ENCODE measurements at places on chromosomes 4 and X. TPM values are rescaled to one million over a fixed set of nuclear protein-coding genes. Genes with fewer than 3 reads are reported as not detected.

Gene RBPJ
- 83.7 TPM for total RNA-seq

Gene SLC4A4
- 3.7 TPM for total RNA-seq

Gene LANCL3
- 2.2 TPM for total RNA-seq

DNA sequence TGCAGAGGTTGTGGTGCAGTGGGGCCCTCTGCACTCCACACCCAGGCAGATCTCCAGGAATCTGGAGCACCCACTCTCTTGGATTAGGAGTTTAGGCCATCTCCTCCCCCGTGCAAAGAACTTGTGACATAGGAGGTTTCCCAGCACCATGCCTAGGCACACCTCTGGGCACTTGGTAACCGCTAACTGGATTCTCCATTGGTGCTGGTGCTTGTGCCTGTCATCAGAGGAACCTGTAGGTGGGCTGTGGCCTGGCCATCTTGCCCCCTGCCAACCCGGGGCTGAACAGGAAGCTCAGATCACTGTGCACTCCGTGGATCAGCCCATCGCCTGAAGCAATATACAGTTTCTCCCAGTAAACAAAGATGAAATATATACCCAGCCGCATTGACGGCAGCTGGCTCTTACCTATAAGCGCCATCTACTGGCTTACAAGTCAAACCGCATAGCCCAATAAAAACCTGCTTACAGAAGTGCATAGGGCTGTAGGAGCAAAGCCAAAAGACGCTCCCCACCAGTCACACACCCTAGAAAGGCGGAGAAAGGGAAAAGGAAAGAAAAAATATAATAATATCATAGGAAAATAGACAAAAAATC lies 19.1 kb upstream of the TEX13B start:
- no peaks in the 10 kb centered on the region for H3K36me3 ChIP-seq
- H3K27me3 ChIP-seq, result no peaks in the 10 kb centered on the region
- DNase-seq, result no peak
- H3K27ac ChIP-seq, result no peak overlapping the region

- H3K27ac ChIP-seq, result no peak overlapping the region
- H3K4me3 ChIP-seq, result no peak overlapping the region
- no peaks in the 10 kb centered on the region for H3K4me1 ChIP-seq
- DNase-seq, result no peak
Measured at GRCh38 chr4:76276813-76277212, 25.3 kb downstream of the FAM47E start.

DNA sequence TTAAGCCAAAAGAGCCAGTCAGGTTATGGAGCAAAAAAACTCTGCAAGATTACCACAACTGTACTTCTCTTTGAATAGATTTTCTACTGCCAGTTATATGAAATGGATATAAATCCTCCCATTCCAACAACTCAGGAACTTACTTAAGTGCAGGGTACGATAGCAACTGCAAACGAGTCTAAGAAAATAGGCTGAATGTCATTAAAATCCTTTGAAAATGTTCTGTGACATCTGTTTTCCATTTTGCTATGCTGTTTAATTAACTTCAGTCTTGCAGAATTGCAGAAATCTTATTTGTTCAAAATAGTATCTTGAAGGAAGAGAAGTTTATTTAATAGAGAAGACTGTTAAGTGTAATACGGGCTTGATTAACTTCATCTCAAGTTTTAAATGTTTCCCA lies 243.8 kb downstream of the PALLD start:
- no peaks in the 10 kb centered on the region for H3K27me3 ChIP-seq
- no peaks in the 10 kb centered on the region for H3K36me3 ChIP-seq
- no peaks in the 10 kb centered on the region for H3K4me1 ChIP-seq
- DNase-seq, result no peak
- H3K4me3 ChIP-seq, result no peak overlapping the region
- H3K27ac ChIP-seq, result no peak overlapping the region

DNA sequence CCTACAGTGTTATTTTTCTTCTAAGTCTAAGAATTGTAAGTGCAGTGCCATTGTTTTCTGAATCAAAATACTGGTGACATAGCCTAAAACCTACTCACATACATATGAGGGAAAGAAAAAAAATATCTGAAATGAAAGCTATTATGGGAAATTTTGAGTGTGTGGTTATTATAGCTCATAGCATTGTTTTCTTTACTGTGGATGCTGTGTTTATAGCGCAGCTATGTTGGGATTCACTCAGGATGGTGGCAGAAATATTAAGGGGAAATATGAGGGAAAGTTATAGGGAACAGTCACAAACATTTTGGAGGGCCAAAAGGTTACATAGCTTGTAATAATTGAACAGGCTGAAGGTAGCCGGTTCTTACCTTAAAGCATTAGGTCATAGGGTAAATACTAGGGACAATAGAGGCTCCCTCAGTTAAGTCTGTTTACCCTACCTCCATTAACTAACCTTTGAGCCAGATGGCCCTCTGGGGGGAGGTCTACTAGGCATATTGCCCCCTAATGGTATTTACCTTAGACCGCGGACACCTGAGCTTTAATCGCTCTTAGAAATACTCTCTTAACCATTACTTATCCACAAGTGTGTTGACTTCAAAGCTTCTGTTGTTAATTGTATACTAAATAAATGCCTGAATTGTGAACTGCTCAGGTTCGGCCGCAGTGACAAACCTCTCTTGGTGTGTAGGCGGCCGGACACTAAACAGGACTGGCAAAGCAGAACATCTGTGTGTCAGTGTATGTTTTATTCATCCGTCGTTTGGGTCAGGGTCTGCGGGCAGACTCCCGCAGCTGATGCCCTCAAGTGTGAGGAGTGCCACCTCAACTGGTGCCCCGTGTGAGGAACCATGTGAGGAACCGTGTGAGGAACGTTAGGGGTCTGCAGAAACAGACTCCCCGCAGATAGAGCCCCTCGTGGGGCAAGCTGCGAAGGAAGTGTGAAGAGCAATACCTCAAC lies 21.3 kb upstream of the SULT1B1 start:
- H3K27ac ChIP-seq, result no peak overlapping the region
- H3K36me3 ChIP-seq, result no peaks in the 10 kb centered on the region
- H3K4me1 ChIP-seq, result no peaks in the 10 kb centered on the region
- no peak for DNase-seq

DNA sequence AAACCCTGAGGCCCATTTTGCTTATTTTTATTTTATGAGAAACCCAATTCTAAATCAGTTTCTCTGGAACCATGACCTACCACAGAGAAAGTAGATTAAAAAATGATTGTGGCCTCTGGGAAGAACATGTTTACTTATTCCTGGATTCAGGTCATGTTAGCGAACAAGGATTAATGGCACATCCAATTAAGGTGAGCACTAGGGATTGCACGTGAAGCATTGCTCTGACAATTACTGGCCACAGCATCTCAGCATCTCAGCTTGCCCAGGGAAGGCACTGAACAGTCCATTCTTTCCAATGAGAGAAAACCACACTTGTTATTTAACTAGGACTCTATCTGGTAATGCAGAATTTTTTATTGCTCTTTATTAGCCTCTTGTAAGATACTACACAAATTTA lies 119.8 kb downstream of the ZNF330 start:
- no peak overlapping the region for H3K4me3 ChIP-seq
- no peaks in the 10 kb centered on the region for H3K36me3 ChIP-seq
- H3K27ac ChIP-seq, result no peak overlapping the region
- H3K4me1 ChIP-seq, result no peaks in the 10 kb centered on the region

DNA sequence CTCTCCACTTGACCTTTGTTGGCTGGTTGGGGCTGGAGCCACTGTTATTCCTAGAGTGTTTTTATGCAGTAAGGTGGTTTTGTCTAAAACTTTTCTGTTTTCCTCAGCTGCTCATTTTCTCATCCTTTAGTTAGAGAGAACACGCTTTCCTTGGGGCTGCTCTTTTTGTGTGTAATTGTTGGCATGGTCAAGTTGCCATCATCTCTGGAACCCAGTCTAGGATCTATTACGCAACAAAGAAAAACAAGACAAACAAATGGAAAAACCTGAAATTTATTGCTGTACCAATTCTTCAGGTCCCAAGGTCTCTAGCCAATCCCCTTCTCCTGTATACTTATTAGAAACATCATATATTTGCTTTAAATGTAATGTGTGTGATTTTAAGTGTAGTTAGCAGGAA lies 1436.3 kb upstream of the DIAPH2 start:
- H3K27ac ChIP-seq, result no peak overlapping the region
- H3K36me3 ChIP-seq, result no peaks in the 10 kb centered on the region
- no peak overlapping the region for H3K4me3 ChIP-seq
- no peak for DNase-seq
- no peaks in the 10 kb centered on the region for H3K27me3 ChIP-seq

- H3K4me1 ChIP-seq, result no peaks in the 10 kb centered on the region
- no peaks in the 10 kb centered on the region for H3K36me3 ChIP-seq
- no peak for DNase-seq
- H3K27ac ChIP-seq, result no peak overlapping the region
- H3K27me3 ChIP-seq, result no peaks in the 10 kb centered on the region
Measured at GRCh38 chr4:123874063-123874462, 477.5 kb downstream of the SPRY1 start.

- no peaks in the 10 kb centered on the region for H3K27me3 ChIP-seq
- no peak overlapping the region for H3K27ac ChIP-seq
- no peak for DNase-seq
- no peaks in the 10 kb centered on the region for H3K36me3 ChIP-seq
- no peaks in the 10 kb centered on the region for H3K4me1 ChIP-seq
Measured at GRCh38 chrX:54945224-54945623, 24.6 kb downstream of the TRO start.
